CD4-positive, alpha-beta memory T cell (primary cell): ENCODE measurements at places on chromosomes 1 and 21.
A peak's percentile ranks its signal among the peaks of the same experiment; 100 is the strongest.

DNA sequence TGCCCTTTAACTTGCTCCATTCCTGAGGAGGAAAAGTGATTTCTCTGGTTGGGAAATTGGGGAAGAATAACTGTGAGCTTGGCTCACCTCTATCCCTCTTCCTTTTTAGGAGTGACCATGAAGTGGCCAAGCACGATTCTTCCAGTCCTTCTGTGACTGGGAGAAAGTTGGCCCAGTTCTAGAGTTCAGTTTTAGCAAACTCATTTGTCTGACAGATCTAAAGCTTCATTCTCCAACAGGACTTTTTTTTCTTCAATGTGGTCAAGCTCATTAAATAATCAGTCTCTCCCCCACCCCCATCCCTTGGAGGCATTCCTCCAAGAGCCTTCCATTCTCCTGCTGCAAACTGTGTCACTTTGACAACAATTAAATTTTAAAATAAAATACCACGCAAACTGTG lies 6.4 kb upstream of the AGL start:
- no peak for DNase-seq

DNA sequence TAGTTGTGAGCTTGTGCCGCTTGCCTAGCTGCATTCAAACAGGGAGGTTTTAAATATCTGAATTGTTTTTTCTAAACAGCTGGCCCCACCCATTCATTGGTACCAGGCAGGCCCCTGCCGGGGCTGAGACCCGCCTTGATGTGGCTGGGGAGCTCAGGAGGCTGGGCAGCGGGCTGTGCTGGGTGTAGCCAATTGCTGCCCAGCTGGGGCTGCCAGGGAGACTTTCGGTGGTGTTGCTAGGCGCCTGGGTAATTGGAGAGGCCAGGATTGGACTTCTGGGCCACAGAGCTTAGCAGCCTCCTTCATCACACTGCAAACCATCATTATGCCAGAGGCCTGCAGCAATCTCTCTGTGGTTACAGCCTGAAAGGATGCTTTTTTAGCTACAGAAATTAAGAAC lies 12.2 kb downstream of the RHBDL2 start:
- no peak for DNase-seq

- DNase-seq, result peak; percentile 49
These were observed 27.5 kb upstream of the SLAMF6 start for GRCh38 chr1:160550572-160551034.

GRCh38 chr1:224644553-224645154 lies 28.5 kb downstream of the CNIH3 start:
- DNase-seq, result peak; percentile 64

DNA sequence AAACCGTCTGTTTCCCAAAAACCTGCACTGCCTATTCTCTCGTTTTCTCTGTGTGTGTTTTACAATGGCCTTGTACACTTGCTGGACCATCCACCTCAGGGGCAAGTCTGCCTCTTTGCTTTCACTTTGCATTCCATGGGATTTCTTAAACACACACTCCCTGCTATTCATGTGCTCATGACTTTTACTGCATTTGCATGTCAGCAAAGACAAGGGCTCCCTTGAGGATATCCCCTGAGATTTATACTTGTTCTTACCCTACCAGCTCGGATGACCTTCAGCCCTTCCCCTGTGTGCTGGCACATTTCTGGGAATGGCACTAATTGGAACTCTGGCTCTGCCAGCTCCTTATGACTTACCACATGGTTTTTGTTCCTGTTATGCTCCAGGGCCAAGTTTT lies 386.9 kb downstream of the AMY1C start:
- no peak for DNase-seq

DNA sequence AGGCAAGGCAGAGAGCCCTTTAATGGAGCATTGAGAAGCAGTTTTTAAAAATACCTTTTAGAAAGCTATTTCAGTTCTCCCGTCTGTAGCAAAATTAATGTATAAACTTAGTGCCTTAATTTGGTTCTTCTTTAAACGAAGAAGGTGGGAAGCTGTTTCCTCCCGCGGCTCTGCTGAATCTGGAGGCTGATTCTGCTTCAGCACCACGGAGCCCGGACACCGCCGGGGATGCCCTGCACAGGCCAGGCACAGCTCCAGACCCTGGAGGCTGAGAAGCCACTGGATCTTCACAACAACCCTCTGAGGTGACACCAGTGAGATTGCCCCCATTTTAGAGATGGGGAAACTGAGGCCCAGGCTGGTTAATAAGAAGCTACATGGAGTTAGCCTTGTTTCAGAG lies 175.8 kb upstream of the VAMP3 start:
- no peak for DNase-seq

- no peak for DNase-seq
These were observed at the start of gene GPR25 for GRCh38 chr1:200872446-200873115. Gene GPR25, plus strand, starts transcription at chr1:200872981. Its CDS starts 57 bp downstream, at chr1:200873038.

DNA sequence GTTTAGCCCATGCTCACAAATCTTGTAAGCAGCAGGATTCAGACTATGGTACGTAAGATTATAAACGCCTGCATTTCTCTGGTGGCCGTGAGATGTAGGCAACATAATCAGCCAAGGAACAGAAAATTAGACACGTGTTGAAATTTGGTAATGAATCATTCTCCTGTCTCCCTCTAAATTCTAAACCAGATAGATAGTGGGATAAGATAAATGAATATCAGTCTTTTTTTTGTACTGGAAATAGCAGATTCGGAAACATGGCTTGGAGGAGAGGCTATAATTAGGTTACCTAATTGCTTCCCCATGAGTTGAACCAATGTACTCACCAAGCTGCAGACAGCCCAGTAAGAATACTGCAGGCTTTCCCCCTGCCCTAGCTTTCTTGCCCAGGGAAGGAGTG lies 172.3 kb downstream of the TGFB2 start:
- no peak for DNase-seq

DNA sequence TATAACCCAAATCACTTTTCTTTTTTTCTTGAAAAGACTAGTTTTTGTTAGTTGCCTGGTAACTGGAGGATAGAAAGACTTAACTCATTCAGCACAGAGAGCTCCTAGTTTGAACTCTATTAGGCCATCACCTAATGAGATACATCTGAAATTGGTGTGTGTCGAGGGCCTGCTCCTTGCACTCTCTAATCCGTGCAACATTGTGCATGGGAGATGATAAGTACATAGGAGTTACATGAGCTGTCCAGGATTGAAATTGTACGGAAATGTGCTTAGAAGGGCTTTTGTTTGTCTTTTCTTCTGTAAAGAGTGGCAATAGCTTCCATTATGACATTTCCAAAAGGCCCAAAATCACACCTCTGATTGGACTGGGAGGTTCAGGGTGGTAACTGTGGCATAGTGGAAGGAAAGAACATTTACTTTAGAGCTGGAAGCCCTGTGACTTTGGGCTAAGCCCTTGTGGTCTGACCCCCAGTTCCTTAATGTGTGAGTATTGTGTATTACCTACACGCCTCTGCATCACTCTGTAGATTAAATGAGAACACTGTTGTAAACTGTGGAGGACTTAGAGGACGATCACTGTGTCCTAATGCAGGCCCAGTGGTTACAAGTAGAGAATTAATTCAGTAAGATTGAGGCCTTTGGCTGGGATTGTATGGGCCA lies 71.2 kb downstream of the FGGY start:
- DNase-seq, result no peak

DNA sequence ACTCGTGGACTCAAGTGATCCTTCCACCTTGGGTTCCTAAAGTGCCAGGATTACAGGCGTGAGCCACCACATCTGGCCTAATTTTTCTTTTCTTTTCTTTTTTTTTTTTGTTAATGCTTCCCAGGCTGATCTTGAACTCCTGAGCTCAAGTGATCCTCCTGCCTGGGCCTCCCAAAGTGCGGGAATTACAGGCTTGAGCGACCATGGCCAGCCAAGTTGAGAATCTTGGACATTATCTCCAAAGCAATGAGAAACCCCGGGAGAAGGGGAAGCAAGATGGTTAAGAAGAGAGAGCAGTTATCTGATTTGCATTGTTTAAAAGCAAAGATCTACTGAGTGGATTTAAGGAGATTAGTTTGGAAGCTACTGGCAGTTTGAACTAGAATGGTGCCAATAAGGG lies 9.1 kb downstream of the HIPK1 start:
- no peak for DNase-seq

- DNase-seq, result no peak
These were observed 224.5 kb upstream of the NFIA start for GRCh38 chr1:60857851-60858250.

DNA sequence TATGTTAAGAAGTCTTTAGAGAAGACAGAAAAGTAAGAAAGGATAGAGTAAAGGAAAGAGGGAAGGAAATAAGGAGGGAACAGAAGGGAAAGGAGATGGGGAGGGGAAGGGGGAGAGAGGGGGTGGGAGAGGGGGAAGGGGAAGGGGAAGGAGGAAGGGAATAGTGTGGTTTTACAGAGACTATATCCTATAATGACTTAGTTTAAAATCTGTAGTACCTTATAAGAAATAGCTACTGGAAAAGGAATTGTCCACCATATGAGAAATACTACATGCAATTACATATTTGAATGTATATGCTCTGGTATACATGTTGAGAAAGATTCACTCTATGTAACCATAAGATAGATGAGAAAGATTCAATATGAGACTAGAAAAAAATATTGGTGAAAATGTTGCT lies 1042.3 kb downstream of the BRINP3 start:
- DNase-seq, result no peak

DNA sequence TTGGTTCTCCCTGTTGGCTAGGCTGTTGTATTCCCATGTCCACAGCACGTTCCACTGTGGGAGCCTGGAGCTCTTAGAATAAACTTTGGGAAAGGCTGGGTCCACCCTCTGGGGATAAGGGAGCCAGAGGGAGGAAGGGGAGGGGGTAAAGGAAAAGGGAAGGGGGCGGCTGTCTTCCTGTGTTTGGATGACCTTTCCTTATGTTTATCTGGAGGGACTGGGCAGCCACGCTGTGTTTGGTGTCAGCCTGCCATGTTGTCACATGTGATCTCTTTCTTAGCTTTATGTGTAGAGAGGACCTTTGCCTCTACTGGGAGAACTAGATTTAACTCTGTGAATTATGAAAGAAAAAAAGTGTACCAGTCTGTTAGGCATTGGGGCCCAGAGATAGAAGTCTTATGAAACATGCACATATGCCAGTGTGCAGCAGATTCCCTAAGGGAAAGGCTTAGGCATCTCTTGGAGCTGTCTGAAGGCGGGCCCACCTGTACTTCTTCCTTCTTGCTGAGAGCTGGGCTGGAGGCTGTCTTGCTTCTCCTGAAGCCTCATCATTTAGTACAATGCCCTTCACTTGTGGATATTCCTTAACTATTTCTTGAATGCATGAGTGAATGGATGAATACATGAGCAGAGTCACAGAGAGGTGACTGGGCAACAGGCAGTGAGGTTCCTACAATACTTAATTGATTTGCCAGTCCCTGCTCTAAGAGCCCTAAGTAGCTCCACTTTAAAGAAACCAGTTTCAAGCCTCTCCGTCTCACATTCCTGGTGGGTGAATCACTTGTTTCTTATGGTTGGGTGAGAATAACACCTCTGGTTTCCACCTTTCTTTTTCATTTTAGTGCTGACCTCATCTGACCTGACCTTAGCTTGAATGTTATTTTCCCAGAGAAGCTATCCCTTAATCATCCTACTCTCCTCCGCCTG lies 62.5 kb upstream of the ARHGAP29 start:
- DNase-seq, result no peak

- DNase-seq, result no peak
These were observed 1.2 kb downstream of the RGL1 start for GRCh38 chr1:183806125-183806524.

- DNase-seq, result no peak
These were observed 9.8 kb downstream of the TNFRSF18 start for GRCh38 chr1:1196431-1197187.
